Left lung (tissue), 14 donors: ENCODE measurements at places on chromosomes 2 and 18.

- no peak for DNase-seq
These were observed 631.8 kb upstream of the RAB6C start for GRCh38 chr2:129347486-129348217.

DNA sequence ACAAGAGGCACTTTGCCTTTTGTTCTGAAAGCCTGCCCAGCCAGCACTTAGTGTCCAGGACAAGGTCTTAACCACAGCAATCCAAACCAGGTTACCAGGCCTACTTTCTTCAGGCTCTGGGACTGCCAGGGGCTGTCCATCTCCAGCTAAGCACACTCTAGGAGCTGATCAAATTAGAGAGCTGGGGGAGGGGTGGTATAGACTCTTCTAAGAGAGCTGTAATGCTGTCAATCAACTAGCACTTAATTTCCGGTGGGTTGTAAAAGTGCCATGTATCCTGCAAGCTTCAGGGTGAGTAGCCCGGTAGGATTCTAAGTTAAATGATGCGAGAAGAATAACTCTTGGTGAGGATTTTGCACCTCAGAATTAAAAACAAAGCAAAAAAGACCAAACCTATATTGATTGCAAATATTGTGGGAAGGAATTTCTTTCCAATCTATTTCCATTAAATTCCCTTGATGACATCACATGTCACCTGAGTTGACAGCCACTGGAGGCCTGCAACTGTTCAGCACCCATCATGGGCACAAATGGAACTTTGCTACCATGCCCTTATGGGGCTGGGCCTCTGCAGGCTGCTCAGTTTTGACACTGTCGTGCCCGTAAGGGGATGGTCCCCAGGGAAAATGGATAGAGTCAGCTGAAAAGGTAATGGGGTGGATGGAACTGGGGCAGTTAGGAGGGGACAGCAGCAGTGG, 8.7 kb upstream of the COX7A2L start:
- DNase-seq, result no peak

- no peak for DNase-seq
These were observed 27.0 kb downstream of the GCA start for GRCh38 chr2:162370931-162371330.

- DNase-seq, result peak; percentile 6
These were observed 116.2 kb downstream of the EML6 start for GRCh38 chr2:54839461-54840255.

- no peak for DNase-seq
These were observed 103.0 kb downstream of the CDK15 start for GRCh38 chr2:201909348-201909747.

GRCh38 chr2:149658553-149658952, 71.0 kb upstream of the MMADHC start:
- no peak for DNase-seq

DNA sequence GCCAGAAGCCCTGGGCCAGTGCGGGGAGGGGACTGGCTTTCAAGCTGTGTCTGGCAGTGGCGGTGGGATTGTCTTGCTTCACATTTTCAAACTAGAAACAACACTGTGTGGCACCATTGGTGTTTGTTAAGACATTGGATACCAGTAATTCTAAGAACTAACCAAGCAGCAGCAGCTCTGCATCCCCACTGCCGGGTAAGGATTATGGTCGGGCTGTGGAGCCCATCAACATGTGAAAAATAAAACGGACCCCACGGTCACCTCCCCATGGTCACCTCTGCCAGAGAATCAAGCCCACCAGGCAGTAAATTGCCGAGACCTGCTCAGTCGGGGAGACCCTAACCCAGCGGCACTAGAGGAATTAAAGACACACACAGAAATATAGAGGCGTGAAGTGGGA, 65.3 kb downstream of the C18orf63 start:
- no peak for DNase-seq

DNA sequence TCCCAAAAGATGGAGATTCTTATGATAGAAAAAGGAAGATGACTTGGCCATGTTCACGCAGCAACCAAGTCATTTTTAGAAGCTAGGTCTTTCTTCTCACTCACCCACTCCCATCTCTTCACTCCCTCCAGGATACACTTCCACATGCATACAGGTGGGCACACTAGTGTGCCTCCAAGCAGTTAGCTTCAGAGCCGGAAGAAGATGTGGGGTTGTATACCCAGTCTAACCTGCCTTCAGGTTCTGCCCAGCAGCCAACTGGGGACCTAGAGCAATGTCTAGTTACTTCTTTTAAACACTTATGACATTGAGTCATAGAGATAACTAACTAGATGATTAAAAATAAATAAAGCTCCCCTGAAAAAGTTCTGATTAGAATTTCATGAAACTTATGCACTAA, 21.8 kb upstream of the TANK start:
- no peak for DNase-seq

GRCh38 chr2:144412709-144413108, 107.2 kb downstream of the ZEB2 start:
- DNase-seq, result no peak

DNA sequence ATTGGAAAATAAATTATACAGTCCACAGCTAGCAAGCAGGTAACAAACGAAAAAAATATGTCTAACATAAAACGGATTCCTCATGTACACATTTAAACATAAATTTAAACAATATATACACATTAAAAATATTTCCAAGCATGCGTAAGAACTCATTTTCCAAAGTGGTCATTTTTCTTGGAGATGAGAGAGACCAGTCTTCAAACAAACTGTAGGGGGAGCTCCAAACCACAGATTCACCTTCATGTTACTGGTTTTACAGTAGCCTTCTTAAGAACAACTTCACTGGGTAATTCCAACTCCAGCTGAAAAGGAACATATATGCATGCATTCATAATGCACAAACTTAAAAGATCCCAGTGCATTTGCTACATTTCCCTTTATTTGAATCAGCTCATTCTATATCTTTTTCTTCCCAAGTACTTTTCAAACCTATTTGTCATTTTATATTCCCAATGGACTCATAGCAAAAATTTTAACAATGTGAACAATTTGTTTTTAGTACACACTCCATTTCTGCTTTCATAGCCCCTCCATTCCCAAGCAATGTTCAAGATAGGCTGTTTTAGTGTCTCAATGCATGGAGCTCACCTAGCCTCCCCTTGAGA, 4.7 kb upstream of the STAMBP start:
- DNase-seq, result no peak

DNA sequence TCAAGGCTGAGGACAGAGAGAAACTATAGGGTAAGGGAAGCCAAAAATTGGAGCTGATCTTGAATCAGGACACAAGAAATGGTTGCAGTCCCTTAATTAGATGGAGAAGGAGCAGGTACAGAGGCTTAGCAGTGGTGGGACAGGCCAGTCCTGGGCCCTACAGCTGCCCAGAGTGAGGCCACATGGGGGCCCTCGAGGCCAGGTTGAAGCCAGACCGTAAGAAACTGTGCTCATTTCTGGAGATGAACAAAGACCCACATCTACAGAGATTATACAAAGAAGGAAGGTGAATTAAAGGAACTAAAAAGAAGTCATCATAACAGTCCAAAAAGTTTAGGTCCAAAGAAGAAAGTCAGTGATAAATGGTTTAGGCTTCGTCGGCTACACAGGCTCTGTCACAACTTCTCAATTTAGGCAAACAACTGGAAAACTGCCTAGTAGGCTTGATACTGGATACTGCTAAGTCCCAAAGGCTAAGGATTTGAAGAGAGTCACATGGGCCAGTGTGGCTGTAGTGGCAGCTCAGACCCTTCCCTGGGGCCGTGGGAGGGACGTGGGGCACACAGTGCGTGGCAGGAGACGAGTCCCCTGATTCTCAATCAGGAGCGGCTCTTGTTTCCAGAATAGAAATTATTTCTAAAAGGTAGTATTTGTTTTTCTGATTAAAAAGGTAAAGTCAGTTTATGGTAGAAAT, 50.4 kb upstream of the CNGA3 start:
- no peak for DNase-seq
